ENCODE measurements at places on chromosomes 2 and 18.

DNA sequence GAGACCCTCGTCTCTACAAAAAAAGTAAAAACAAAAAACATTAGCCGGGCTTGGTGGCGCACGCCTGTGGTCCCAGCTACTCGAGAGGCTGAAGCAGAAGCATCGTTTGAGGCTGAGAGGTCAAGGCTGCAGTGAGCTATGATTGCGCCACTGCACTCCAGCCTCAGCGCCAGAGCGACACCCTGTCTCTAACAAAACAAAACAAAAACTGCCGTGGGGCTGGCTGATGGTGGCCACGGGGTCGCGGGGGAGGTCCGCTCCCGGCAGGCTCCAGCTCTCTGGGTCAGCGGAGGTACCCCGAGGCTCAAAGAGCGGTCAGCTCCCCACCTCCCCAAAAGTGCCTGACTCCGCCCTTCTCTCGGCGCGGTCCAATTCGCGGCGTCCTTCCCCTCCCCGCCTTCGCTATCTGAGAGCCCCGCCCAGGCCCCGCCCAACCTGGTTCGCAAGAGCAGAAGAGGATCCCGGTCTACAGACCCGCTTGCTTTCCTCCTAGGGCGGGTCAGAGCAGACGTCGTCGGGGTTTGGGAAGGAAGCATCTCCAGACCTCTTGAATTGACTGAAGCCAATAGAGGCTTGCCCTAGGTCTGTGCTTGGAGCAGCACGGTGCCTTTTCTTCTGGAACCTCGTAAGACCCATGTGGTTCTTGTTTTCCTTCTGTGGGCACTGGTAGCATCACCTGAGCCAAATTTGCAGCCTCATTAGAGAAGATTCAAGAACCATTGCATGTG, 7.8 kb downstream of the RAX start:
- peak; percentile 49 for DNase-seq

- DNase-seq = peak; percentile 5
Measured at GRCh38 chr2:110126086-110126773, 10.6 kb upstream of the MALL start.

- DNase-seq = no peak
Measured at GRCh38 chr2:215979620-215980019, 33.7 kb downstream of the MREG start.

- no peak for DNase-seq
Measured at GRCh38 chr2:9385841-9386240, 37.5 kb downstream of the ITGB1BP1 start.

- no peak for DNase-seq
Measured at GRCh38 chr2:16650287-16651249, 15.1 kb downstream of the CYRIA start.

Measured in NCI-H524 (cell line).